ENCODE measurements at places on chromosomes 3 and 15.

GRCh38 chr3:57091521-57092273 lies 31.2 kb downstream of the SPATA12 start:
- DNase-seq = no peak
- H3K36me3 ChIP-seq = no peaks in the 10 kb centered on the region
- no peaks in the 10 kb centered on the region for H3K27me3 ChIP-seq
- no peaks in the 10 kb centered on the region for H3K4me1 ChIP-seq
- H3K4me3 ChIP-seq = no peak overlapping the region

GRCh38 chr15:92833106-92833433 lies 67.1 kb upstream of the CHD2 start:
- H3K4me1 ChIP-seq = peaks cover 44% of the 10 kb centered on the region
- no peak for DNase-seq
- H3K4me3 ChIP-seq = peak overlapping the region; percentile 66
- H3K27me3 ChIP-seq = no peaks in the 10 kb centered on the region
- no peaks in the 10 kb centered on the region for H3K36me3 ChIP-seq

GRCh38 chr15:40063563-40064011 lies 24.6 kb upstream of the SRP14 start:
- no peak overlapping the region for H3K4me3 ChIP-seq
- H3K36me3 ChIP-seq = peaks cover 5% of the 10 kb centered on the region
- H3K4me1 ChIP-seq = peaks cover 26% of the 10 kb centered on the region
- no peaks in the 10 kb centered on the region for H3K27me3 ChIP-seq
- DNase-seq = no peak

GRCh38 chr3:148999806-149000205 lies 8.5 kb downstream of the GYG1 start:
- peaks cover 32% of the 10 kb centered on the region for H3K4me1 ChIP-seq
- H3K4me3 ChIP-seq = no peak overlapping the region
- peak overlapping the region; percentile 58 for H3K27ac ChIP-seq

- peaks cover 14% of the 10 kb centered on the region for H3K27me3 ChIP-seq
- H3K36me3 ChIP-seq = no peaks in the 10 kb centered on the region
- H3K4me3 ChIP-seq = no peak overlapping the region
- no peak for DNase-seq
Observed at GRCh38 chr3:179948740-179949139, 88.0 kb downstream of the PEX5L start.

GRCh38 chr3:10483686-10484345 lies 21.6 kb downstream of the ATP2B2 start:
- no peak for DNase-seq
- H3K27ac ChIP-seq = no peak overlapping the region
- H3K27me3 ChIP-seq = no peaks in the 10 kb centered on the region
- no peaks in the 10 kb centered on the region for H3K4me1 ChIP-seq
- H3K4me3 ChIP-seq = no peak overlapping the region

DNA sequence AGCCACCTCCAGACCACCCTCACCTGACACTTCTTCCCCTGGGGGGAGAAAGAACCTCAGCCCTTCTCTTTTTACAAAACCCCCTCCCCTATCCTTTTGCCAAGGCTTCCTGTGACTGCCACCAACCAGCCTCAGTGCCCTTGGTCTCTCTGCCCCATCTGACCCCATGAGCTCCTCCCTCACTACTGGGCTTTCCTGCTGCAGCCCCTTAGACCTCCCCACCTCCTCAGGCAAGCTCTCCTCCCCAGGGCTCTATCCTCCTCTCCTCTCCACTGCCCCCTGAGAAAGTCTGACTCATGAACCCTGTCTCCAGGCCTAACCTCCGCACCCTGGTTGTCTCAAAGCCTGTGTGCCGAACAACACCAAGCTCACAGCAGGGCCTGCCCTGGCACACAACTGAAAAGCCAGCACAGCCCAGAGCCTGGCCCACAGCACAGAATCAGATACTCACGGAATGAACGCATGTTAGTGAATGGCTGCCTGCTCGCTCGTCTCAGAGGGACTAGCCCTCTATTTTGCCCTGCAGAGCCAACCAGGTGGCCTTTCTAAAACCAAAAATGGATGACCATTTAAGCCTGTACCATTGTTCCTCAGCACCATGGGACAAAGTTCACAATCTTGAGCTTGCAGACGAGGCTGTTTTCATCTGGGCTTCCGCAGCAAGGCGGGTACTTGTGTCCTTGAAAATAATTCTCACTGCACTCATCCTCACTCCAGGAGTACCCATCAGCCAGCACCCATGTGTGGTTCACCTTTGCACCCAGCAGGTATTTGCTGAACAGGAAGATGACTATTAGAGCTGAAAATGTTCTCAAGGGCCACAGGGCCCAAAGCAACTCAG lies 1.7 kb downstream of the CHDH start:
- DNase-seq = no peak
- H3K27me3 ChIP-seq = peaks cover 35% of the 10 kb centered on the region
- H3K4me3 ChIP-seq = no peak overlapping the region
- H3K36me3 ChIP-seq = no peaks in the 10 kb centered on the region
- H3K4me1 ChIP-seq = no peaks in the 10 kb centered on the region

GRCh38 chr15:41904541-41905005 lies 10.7 kb upstream of the SPTBN5 start:
- H3K27me3 ChIP-seq = no peaks in the 10 kb centered on the region
- no peak overlapping the region for H3K27ac ChIP-seq
- no peak overlapping the region for H3K4me3 ChIP-seq
- peak; percentile 83 for DNase-seq
- peaks cover 25% of the 10 kb centered on the region for H3K36me3 ChIP-seq

DNA sequence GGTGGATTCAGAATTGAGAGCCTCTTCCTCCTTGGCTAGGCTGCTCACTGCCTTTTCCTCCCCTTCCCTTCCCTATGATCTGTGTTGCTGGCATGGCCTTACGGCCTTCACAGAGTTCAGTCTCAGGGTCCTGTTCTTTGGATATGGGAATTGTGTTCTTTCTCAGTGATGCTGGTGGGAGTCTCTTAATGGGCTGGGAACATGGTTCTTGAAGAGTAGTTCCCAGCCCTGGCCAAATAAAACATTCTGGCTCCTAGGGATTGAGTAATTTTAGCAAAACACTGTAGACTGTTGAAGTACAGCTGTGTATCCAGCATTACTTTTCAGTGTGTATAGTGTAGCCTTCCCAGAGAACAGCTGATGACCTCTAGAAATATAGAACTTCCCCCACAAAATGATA lies 22.6 kb upstream of the FILIP1L start:
- no peaks in the 10 kb centered on the region for H3K27me3 ChIP-seq
- no peaks in the 10 kb centered on the region for H3K4me1 ChIP-seq
- no peak for DNase-seq
- no peak overlapping the region for H3K4me3 ChIP-seq

DNA sequence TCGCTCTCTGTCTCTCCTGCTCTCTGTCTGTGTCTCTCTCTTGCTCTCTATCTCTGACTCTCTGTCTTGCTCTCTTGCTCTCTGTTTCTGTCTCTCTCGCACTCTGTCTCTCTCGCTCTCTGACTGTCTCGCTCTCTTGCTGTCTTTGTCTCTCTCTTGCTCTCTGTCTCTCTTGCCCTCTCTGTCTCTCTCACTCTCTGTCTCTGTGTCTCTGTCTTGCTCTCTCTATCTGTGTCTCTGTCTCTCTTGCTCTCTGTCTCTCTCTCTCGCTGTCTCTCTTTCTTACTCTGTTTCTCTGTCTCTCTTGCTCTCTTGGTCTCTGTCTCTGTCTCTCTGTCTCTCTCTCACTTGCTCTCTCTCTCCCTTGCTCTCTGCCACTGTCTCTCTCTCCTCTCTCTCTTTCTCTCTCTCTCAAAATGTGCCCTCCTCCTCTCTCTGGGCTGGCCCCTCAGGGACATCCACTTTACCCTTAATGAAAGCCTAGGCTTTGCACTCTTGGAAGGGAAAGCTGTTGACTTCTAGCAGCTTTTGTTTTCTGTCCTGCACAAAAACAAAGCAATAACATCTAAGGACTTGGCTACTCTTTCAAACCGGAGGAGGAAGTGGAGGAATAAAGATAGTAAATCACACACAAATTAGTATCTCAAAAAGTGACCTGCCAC lies 73.9 kb upstream of the NR2E3 start:
- H3K4me3 ChIP-seq = no peak overlapping the region
- no peak for DNase-seq
- H3K36me3 ChIP-seq = no peaks in the 10 kb centered on the region

GRCh38 chr15:28911310-28911931 lies 25.6 kb downstream of the APBA2 start:
- H3K4me3 ChIP-seq = no peak overlapping the region
- no peaks in the 10 kb centered on the region for H3K27me3 ChIP-seq
- no peaks in the 10 kb centered on the region for H3K36me3 ChIP-seq
- DNase-seq = no peak

GRCh38 chr3:154931484-154931883 lies 148.6 kb upstream of the MME start:
- H3K4me1 ChIP-seq = no peaks in the 10 kb centered on the region
- H3K4me3 ChIP-seq = no peak overlapping the region
- H3K36me3 ChIP-seq = no peaks in the 10 kb centered on the region

DNA sequence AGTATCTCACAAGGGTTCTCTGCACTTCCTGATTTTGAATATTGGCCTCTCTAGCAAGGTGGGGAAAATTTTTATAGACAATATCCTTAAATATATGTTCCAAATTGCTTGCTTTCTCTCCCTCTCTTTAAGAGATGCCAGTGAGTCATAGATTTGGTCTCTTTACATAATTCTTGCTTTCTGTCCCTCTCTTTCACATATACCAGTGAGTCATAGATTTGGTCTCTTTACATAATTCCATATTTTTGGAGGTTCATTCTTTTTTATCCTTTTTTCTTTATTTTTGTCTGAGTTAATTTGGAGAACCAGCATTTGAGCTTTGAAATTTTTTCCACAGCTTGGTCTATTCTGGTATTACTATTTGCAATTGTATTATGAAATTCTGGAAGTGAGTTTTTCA lies 77.7 kb upstream of the NUDT16 start:
- H3K27ac ChIP-seq = no peak overlapping the region
- H3K4me3 ChIP-seq = no peak overlapping the region
- H3K36me3 ChIP-seq = no peaks in the 10 kb centered on the region

DNA sequence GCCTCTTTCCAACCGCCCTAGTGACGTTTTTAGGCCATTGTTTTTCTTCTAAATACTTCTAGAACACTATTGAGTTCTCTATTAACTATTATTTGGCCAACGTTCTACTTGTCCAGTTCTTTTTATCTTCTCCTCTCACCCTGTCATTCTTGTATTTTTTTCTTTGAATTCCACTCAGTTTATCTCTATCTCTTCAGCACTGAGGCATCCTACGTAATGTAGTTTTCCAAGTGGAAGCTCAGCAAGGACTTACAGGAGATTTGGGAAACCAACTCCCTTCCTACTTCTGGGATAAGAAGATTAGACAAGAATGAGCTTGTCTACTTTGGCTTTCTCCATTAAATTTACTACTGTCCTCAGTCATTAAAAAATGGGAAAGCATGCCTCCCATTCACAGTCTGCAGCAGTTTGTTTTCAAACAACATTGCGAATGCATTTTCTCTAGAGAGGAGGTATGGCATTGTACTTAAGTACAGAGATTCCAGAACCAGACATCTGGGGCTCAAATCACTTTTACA lies 21.3 kb upstream of the NR2F2 start:
- H3K4me3 ChIP-seq = no peak overlapping the region
- H3K27me3 ChIP-seq = peaks cover 4% of the 10 kb centered on the region
- no peak overlapping the region for H3K27ac ChIP-seq
- H3K36me3 ChIP-seq = no peaks in the 10 kb centered on the region
- no peak for DNase-seq

GRCh38 chr15:47246317-47246716 lies 471.0 kb upstream of the SEMA6D start:
- H3K36me3 ChIP-seq = no peaks in the 10 kb centered on the region
- H3K4me3 ChIP-seq = no peak overlapping the region
- no peaks in the 10 kb centered on the region for H3K27me3 ChIP-seq

DNA sequence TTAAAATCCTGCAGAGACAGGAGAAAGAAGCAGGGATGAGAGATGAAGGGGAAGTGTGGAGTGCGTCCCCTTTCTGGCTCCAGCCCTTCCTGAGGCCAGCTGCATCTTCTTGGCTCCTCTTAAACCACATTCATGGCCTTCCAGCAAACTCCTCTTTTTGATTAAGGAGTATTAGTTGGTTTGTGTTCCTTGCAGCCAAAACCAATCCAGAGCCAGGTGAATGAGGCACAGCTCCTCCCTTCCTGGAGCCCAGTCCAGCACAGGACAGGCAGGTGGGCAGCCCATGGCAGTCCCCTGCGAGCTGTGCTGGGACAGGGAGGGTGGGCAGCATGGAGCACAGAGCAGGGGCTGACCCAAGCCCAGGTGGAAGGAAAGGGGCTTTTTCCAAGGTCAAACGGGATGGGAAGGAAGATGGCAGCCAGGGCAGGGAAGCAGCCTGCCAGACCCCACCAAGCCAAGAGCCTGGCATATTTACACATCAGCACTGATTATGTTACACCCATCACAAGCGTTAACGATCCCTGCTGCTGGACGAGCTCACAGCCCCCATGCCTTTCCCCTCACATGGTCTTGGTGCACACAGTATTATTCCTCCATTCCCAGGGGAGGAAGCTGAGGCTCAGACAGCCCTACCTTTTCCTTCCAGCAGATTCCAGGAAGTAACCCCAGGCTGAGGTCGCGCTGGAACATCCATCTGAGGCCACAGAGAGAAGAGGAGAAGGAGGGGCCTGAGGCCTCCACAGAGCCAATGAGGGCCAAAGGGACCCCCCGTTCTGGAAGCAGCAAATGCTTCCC lies 175.6 kb downstream of the SMAD6 start:
- no peaks in the 10 kb centered on the region for H3K36me3 ChIP-seq
- H3K27me3 ChIP-seq = peaks cover 2% of the 10 kb centered on the region
- no peak overlapping the region for H3K27ac ChIP-seq
- no peak overlapping the region for H3K4me3 ChIP-seq
- no peaks in the 10 kb centered on the region for H3K4me1 ChIP-seq

GRCh38 chr3:195147649-195148080 lies 123.3 kb downstream of the XXYLT1 start:
- H3K36me3 ChIP-seq = peaks cover 7% of the 10 kb centered on the region
- H3K4me1 ChIP-seq = peaks cover 43% of the 10 kb centered on the region
- no peaks in the 10 kb centered on the region for H3K27me3 ChIP-seq
- peak overlapping the region; percentile 40 for H3K27ac ChIP-seq

DNA sequence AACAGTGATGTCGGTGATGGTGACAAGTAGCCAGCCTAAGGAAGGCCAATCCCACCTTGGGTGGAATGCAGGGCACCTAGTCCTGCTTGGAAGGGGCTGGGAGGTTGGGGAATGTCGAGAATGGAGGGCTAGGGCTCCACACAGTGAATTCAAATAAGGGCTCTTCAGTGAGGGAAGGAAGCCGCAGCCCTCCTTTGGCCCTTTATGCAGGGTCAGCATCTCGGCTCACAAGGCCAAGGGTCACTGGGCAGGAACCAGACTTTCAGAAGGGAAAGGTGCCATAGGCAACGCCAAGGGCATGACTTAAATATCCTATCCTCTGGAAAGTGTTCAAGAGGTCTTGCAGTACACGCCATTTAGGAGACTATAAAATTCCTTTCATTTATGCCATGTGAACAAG lies 56.9 kb downstream of the CLEC3B start:
- H3K4me3 ChIP-seq = no peak overlapping the region
- no peak overlapping the region for H3K27ac ChIP-seq
- no peaks in the 10 kb centered on the region for H3K4me1 ChIP-seq
- no peaks in the 10 kb centered on the region for H3K36me3 ChIP-seq
- no peak for DNase-seq

DNA sequence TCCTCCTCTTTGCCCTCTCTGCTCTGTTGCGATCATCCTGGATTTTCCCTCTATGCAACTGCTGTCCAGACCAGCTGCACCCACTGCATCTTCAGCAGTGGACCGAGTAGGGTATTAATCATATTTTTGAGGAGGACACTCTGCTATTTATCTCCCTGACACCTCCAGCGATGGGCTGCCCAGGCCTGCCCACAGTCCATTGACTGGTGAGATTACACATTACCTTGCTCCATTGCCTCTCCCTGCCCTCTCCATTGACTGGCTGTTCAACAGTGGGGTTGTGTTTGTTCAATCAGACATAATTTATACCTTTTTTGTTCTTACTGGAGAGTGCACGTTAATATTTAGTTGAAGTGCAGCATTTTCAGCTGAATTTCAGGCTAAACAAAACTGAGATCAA lies 559.3 kb upstream of the ARRDC4 start:
- H3K4me1 ChIP-seq = no peaks in the 10 kb centered on the region
- no peaks in the 10 kb centered on the region for H3K36me3 ChIP-seq
- no peaks in the 10 kb centered on the region for H3K27me3 ChIP-seq
- no peak overlapping the region for H3K4me3 ChIP-seq

All from activated CD8-positive, alpha-beta T cell treated with anti-CD3 and anti-CD28 coated beads for 36 hours (primary cell).